ELF-1 (cell line): ENCODE measurements at places on chromosomes 6 and 20.
A peak's percentile ranks its signal among the peaks of the same experiment; 100 is the strongest.

DNA sequence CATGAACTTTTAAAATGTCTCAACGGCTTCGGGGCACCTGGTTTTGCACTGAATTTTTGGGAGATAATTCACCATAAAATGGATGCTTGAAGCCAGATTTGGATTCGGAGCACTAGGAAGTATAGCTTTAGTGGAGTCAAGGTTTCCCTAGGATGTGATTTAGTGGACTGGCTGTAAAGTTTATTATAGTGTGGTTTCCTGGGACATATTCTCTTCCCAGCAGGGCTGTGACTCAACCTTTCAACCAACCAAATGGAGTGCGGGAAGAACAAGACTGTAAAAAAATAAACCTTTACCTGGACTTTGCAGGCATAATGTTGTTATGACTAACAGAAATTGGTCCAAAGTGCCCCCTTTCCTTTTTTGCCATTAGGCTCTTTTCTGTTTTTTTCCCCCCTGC lies 327.4 kb upstream of the MAN1A1 start:
- no peak for DNase-seq

GRCh38 chr20:49352751-49353150 lies 74.9 kb upstream of the ZNFX1 start:
- DNase-seq, result no peak

- peak; percentile 58 for DNase-seq
Measured at GRCh38 chr20:688809-689212, 13.2 kb upstream of the SCRT2 start.

DNA sequence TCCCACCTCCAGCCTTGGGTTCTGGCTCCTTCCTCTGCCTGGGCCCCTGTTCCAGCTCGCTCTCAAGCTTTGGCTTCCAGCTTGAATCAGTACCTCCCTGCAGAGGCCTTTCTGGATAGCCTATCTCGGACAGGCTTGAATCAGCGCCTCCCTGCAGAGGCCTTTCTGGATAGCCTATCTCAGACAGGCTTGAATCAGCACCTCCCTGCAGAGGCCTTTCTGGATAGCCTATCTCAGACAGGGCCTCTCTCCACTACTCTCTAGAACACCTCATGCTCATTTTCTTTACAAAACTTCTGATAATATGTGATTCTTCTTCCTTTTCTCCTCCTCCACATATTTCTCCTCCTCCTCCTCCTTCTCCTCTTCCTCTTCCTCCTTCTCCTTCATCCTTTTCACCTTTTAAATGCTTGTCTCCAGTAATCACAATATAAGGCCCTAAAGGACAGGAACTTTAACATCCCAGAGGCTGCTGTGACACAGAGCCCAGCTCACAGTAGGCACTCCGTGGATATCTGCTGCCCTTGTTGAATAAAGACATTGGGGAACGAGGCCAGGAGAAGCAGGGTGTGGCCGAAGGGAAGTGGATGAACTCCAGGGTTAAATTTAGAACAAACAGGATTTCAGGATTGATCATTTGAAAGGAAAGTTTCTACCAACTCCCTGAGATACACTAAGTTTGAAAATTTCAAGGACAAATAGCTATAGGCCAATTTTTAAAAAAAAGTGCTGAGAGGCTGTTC lies 9.3 kb upstream of the RPS6KA2 start:
- no peak for DNase-seq

DNA sequence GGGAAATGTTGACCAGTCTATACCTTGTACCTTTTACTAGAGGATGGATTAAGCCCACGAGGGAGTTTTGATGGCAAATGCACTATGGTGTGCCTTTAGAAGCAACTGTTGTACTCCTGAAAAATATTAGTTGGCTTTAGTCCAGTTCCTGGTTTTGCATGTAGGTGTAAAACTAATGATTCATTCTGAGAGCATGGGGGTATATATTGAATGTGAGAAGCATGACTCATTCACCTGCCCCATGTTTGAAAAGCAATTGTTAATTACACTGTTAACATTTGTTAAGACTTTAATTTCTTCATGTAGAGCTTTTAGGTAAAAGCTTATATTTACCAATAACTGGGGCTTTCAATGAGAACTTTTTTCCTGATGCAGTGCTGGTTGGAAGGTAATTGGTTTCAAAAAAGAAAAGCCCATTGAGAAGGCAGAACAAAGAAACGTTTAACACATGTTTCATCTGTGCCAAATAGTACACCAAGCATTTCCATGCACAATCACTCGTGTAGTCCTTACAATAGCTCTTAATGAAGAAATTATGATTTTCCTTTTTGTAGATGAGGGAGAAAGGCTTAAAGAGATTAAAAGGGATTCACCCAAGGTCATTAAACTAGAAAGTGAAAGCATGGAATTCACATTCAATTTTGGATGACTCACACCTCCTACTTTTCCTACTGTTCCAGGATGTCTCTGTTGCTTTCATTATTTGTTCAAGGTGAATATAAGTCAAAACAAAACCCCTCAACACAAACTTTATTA lies 134.1 kb downstream of the CCDC170 start:
- DNase-seq, result no peak

- no peak for DNase-seq
Measured at GRCh38 chr6:140463312-140463710, 1088.9 kb upstream of the CITED2 start.

GRCh38 chr6:124560873-124561567 lies 401.2 kb upstream of the RNF217 start:
- no peak for DNase-seq

GRCh38 chr6:24329451-24329850 lies 28.4 kb downstream of the DCDC2 start:
- no peak for DNase-seq

GRCh38 chr6:113281431-113281830 lies 575.7 kb upstream of the MARCKS start:
- no peak for DNase-seq

- no peak for DNase-seq
Measured at GRCh38 chr20:55058938-55059337, 583.5 kb downstream of the DOK5 start.
